ENCODE measurements at places on chromosomes 12 and 14. TPM values are rescaled to one million over a fixed set of nuclear protein-coding genes. Genes with fewer than 3 reads are reported as not detected.

Gene SERPINA9
- not detected for polyA plus RNA-seq

Gene ALX1
- 26.5 TPM for polyA plus RNA-seq

Gene DENR
- polyA plus RNA-seq, result 110 TPM

Gene DDX23
- 122 TPM for polyA plus RNA-seq

Gene PALS1
- 144 TPM for polyA plus RNA-seq

Gene CLEC2B
- polyA plus RNA-seq, result 2.6 TPM

Gene LGMN
- polyA plus RNA-seq, result 124 TPM
